ENCODE measurements at places on chromosomes 4 and X.
A peak's percentile ranks its signal among the peaks of the same experiment; 100 is the strongest.

- peak; percentile 12 for DNase-seq
These were observed 44.2 kb upstream of the SPRY1 start for GRCh38 chr4:123352240-123352945.

GRCh38 chr4:70838666-70839588, 763 bp downstream of the GRSF1 start:
- DNase-seq, result peak; percentile 75

DNA sequence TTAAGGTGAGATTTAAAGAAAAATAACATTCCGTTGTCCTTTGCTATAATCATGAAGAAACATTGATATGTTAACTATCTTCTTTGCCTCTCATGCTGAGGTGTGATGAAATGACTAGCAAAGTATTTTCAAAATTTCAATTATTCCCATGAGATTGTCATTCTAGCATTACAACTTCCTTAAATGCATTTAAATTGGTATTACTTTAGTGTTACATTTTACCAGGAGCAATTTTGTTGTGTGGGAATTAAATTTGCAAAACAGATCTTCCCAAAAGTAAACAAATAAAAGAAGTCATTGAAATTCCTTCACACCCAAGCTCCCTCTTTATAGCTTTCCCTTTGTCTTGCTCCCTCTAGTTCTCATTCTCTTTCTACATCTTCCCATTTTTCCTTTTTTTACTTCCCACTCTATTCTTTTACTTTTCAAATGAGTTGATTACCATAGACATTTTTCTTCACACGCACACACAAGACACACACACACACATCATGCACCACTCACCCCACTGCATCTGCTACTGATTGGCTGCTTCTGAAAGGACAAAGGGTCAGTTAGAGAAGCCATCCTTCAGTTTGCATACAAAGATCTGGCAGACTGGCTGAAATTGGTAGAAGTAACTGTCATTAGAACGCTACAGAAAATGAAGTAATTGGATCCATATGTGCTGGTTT, 10.0 kb upstream of the APELA start:
- DNase-seq, result no peak

- DNase-seq, result no peak
These were observed 61.8 kb upstream of the SFRP2 start for GRCh38 chr4:153850533-153851280.

GRCh38 chr4:126595643-126596042, 1037.1 kb upstream of the INTU start:
- no peak for DNase-seq

DNA sequence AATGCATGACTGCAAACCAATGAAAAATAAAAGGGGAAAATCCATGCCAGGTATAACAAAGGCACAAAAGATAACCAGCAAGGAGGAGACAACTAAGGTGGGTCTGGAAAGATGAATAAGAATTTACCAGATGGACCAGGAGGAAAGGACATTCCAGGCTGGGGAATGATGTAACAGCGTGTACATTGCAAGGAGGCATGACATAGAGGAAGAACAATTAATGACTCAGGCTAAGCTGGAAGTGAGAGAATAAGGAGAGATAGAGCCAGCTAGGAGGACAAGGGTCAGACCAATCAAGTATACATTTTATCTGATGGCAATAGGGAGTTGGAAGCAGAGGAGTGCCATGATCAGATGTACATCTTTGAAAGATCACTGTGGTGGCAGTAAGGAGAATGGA, 57.0 kb downstream of the MTMR8 start:
- no peak for DNase-seq

DNA sequence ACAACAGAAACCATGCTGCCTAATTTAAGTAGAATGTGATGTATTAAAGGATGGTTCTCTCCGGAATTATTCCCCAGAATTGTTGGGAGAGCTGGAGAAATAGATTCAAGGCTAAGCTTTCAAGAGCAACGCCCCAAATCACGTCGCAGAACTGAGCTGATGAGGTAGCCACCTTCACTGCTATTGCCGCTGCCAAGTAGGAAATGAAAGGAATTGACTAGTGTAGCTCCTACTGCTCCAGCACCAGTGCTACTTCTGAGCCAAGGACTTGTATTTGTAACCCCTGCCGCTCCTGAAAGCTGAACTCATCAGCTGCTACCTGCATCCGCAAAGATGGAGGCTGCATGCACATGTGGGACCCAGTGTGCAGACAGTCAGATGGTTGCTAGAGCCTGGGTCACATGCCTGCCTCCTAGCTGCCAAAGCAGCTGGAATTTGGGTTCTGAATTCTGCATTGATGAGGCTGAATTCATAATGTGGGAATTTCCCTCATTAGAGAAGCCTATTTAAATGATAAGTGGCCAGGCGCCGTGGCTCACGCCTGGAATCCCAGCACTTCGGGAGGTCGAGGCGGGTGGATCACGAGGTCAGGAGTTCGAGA, 173.9 kb downstream of the PDGFRA start:
- no peak for DNase-seq

DNA sequence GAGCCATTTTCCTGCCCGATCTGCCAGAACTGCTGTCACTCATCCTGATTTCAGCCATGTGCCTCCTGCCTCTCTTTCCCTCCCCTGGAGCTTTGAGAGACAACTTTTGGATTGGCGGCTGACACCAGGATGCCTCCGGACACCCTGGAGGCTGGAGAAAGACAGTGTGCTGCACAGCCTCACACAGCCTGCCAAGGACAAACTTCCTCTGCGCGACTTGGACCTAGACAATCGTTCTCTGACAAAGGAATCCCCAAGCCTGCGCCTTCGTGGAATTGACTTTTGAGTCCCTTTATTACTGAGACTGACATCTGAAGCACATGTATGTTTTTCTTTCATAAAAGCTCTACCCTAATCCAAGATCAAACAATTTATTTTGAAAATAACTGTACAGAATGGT, 10.8 kb upstream of the LDB2 start:
- DNase-seq, result no peak

- no peak for DNase-seq
These were observed 38.0 kb upstream of the IL21 start for GRCh38 chr4:122658818-122659295.

Measured in DND-41 (cell line).